Stimulated activated CD4-positive, alpha-beta T cell treated with anti-CD3 and anti-CD28 coated beads, Interleukin-1b, Interleukin-23, amount 100 ng/mL, for 48 hours (primary cell): ENCODE measurements at places on chromosomes 7 and 10.

- no peak for DNase-seq
Observed at GRCh38 chr10:101014966-101015581, 15.5 kb downstream of the LZTS2 start.

- DNase-seq: no peak
Observed at GRCh38 chr10:100303724-100304319, 17.3 kb upstream of the BLOC1S2 start.

GRCh38 chr7:70005891-70006260, 407.6 kb downstream of the AUTS2 start:
- DNase-seq: no peak

DNA sequence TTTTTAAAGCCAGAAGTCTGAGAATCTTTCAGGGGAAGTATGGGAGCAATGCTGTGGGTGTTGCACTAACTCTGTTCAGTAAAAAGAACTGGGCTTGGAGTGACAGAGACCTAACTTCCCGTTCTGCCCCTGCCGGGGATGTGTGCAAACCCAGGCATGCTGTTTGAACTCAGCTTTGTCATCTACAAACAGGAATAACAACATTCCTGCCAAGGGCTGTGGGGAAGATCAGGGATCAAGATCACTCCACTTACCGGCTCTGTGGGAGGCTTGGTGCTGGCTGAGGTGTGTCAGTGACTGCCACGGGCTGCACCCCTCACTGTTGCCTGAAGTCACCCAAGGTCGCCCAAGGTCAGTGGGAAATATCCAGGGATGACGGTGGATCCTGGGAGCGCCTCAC, 23.1 kb upstream of the DRGX start:
- DNase-seq: no peak

- DNase-seq: no peak
Observed at GRCh38 chr7:13524076-13524475, 465.4 kb downstream of the ETV1 start.

DNA sequence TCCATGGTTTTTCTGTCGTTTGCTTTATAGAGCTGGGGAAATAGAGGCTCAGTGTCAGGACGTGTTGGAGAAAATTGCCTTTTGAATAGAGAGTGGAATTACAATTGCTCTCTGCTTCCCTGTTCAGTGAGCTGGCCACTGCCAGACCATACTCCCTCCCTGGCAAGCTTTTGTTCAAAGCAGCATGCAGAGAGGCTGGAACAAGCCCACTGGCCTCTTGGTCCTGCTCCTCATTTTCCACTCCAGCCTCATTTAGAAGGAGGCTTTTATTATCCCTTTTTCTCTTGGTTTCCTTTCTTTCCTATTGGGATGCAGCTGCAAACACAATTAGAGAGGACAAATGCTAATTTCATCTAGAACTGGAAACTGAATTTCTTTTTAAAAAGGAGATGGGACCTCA, 302.2 kb upstream of the PODXL start:
- DNase-seq: no peak

GRCh38 chr7:14377646-14378266, 388.3 kb upstream of the ETV1 start:
- DNase-seq: no peak

DNA sequence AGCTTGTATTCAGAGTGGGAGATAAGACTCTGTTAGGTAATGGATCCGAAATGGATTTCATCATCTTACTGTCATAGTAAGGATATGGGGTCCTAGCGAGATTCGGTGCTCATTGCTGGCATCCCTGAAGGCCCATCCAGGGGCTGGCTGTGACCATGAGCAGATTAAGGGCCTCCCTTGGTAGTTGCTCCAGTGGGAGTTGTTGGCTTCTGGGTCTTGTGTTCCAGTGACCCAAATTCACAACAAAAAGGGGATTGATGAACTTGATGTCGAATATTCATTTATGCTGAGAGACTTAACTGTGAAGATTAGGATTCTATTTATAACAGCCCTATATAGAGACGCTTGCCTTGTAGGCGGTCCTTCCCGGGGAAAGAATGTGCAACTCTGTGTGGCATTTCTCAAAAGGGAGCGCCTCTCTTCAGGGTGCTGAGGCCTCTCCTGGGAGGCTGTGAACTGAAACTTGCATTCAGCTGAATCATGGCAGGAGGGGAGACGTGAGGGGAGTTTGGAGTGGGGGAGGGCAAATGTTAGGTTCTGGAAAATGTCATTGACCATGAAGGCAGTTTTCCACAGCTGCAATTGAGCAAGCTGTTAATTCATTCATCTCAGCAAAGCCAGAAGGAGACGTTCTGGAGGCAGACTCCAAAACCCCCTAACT, 233.1 kb upstream of the FZD8 start:
- DNase-seq: no peak

- DNase-seq: no peak
Observed at GRCh38 chr7:128148676-128149075, 92.4 kb upstream of the LEP start.

DNA sequence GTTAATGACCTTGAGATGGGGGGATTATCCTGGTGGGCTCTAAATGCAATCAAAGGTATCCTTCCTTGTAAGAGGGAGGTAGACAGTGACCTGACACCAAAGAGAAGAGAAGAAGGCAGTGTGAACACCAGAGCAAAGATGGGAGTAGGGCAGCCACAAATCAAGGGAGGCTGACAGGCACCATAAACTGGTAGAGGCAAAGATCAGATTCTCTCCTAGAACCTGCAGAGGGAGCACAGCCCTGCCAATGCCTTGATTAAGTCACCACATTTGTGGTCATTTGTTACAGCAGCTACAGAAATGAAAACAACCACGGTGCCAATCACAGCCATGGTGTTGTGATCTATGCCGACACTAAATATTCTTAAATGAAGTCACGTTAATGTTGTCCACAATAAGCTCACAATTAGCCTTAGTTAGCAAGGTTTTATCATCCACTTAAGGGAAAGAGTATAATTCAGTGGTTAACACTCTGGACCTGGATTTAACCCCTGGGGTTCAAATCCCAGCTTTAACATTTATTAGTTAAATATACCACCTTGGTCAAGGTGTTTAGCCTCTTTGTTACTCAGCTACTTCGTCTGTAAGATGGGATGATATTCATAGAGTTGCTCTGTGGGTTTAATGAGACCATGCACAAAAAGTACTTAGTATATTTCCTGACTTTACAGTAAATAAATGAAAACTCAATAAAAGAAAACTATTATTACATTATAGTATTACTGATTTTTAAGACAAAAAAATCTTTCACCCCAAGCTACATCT, 70.8 kb downstream of the SGMS1 start:
- DNase-seq: peak; percentile 10

DNA sequence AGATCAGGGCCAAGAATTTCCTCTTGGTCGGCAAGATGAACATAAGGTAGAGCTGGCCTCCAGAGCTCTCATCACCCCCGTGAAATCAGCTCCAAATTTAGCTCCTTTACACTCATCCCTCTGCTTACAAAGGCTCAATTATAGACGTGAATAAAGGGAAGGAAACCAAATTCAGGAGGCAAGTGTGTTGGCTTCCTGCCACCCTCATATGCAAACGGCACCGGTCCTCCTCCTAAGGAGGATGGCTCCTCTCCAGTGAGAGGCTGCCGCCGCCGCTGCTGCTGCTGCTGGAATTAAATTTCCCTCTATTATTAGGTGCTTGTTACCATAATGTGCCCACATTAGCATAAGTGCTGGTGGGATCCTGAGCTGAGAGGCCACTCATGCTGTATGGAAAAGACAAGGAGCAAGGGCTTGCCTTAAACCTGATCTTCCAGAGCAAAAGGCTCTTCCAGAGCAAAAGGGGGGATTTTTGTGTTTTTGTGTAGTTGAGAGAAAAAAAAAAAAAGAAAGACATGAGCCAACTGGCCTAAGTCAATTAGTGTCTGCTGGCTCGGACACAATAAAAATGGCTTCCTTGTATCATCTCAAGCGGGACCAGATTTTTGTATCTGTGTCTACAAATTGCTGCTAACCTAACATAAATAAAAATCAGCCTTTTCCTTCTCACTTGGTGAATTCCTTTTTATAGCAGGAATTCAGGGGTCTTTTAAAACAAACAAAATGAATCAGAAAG, 68.4 kb downstream of the CDHR3 start:
- DNase-seq: no peak

DNA sequence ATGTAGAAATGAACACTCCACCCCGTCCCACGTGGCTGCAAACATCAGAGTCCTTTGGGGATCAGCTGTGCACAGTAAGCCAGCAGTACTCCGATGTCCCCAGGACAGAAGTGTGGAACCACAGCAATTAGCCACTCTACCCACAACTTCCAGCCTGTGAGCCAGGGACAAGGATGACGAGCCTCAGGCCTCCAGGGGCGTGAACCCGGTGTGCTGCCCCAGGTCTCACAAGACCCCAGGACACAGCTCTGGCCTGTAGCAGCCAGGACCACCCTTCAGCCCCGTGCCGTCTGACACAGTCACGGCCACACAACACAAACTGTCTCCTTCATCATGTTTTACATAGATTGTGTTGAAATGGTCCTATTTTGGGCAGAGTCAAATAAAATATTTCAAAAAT, 113.0 kb upstream of the DIP2C start:
- no peak for DNase-seq

- no peak for DNase-seq
Observed at GRCh38 chr10:63700631-63701156, 179.5 kb downstream of the REEP3 start.

DNA sequence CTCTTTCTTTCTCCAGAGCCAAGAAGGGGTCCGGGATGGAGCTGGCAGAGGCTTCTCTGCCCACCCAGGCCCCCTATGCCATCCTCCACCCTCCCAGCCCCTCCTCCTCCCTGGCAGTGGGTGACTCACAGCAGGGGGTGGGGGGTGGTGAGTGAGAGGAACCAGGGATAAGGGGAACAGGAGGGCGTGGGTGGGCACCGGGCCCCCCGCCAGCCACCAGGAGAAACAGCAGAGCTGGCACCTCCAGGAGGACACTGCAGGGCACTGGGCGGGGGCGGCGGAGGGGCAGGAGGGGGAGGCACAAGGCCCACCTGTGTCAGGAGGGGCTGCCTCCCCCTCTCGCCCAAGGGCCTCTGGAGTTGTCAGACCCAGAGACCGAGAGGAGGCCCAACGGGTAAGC, 56.0 kb downstream of the CAMK2B start:
- DNase-seq: no peak

DNA sequence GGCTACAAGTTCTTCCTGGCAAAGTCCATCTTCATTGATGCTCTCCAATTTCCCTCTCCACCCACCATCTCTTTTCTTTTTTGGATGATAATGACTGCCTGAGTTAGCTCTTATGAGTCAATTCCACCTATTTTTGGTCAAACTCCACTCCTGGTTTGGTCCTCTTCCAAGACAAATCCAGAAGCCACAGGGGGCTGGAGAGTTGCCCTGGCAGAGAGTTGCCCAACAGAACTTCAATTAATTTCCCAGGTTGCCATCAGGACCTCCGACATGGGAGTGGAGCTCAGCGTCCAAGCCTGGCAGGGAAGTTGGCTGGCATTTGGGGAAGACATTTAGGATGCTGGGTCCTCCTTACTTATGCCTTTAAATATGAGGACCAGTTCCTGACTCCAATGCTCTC, 29.2 kb upstream of the KCNMA1 start:
- DNase-seq: no peak

- DNase-seq: no peak
Observed at GRCh38 chr7:129801882-129802281, 150.9 kb downstream of the UBE2H start.

DNA sequence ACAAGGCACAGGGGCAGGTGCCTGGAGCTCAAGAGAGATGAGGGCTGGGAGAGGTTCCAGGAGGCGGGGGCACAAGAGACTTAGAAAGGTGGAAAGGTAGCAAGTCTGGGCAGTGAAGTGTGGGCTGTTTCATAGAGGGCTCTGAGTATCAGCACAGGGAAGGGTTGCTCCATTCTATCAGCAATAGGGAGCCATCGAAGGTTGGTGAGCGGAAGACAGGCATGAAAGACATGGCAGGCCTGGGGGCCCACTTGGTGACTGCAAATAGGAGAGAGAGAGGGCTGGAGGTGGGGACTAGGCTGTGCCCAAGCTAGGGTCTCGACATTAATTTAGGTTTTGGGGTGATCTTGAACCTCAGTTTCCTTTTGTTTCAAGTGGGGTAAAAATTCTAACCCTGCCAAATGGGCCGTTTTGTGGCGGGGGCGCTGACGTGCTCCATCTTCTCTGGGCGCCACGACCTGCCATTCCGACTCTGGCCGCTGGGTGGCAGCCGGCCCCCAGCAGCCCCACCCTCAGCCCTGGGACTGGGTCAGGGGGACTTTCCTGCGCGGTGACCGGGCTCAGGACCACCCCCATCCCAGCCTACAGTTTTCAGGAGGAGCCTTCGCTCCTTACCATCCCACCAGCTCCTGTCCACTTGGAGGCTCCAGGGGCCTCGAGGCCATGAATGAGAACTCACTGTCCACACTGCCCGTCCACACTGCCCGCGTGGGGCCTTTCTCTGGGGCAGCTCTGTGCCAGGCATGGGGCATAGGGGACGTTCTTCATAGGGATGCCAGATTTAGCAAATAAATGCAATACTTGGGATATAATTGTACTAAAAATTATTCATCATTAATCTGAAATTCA, 37.2 kb upstream of the PCBD1 start:
- DNase-seq: peak; percentile 40

DNA sequence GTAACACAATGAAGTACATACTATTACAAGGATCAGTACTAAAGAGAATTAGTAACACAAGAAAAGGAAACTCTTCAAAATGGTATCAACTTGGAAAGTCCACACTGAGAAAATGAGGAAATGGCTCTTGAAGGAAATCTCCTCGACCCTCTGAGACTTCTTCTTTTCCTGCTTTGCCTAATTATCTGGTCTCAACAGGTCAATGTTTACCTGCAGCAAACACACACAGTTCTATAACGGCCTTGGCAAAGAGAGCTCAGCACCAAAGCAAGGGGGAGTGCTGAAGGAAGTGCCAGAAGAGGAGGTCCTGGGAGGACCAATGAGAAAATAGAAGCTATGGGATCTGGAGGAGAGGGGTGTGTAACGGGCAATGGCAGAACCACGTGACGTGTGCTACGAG, 21.9 kb downstream of the CHCHD3 start:
- no peak for DNase-seq

GRCh38 chr10:76297780-76298281, 866.4 kb downstream of the LRMDA start:
- DNase-seq: no peak

GRCh38 chr10:600876-601659, 88.4 kb downstream of the DIP2C start:
- DNase-seq: no peak

DNA sequence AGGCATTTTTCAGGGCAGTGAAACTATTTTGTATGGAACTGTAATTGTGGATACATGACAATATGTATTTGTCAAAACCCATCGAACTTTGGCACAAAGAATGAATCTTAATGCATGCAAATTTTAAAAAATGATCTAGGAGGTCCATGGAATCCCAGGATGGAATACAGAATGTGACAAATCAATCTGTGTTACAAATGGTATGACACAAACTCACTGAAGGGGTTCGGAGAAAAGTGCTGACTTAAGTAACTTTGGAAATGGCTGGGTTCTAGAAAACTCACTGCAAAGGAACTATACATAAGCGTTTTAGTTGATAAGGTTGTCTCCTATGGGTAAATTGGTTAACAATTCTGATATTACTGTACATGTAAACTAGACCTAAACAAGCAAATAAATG, 26.0 kb downstream of the CALN1 start:
- no peak for DNase-seq

- DNase-seq: no peak
Observed at GRCh38 chr7:30366606-30367005, 82.2 kb downstream of the ZNRF2 start.

GRCh38 chr7:124088590-124088989, 55.7 kb upstream of the TMEM229A start:
- DNase-seq: no peak

GRCh38 chr10:93481637-93482144, 443 bp downstream of the MYOF start:
- DNase-seq: no peak
